H9 (cell line): ENCODE measurements at places on chromosomes 5 and 9. TPM values are rescaled to one million over a fixed set of nuclear protein-coding genes. Genes with fewer than 3 reads are reported as not detected.

The PCA3 gene
- not detected in 2 replicates for total RNA-seq

The FABP6 gene
- total RNA-seq: 5.2 and 6.2 TPM in 2 replicates

The UGT3A2 gene
- 13.4 and 13.7 TPM in 2 replicates for total RNA-seq

The OTULINL gene
- total RNA-seq: 7.0 and 7.5 TPM in 2 replicates

The CLTA gene
- 195 and 212 TPM in 2 replicates for total RNA-seq

The LVRN gene
- total RNA-seq: 0.07 and 0.09 TPM in 2 replicates

GRCh38 chr5:127810707-127811490, 107.7 kb downstream of the CCDC192 start:
- H3K36me3 ChIP-seq: no peaks in the 10 kb centered on the region
- H3K27me3 ChIP-seq: no peaks in the 10 kb centered on the region
- H3K4me1 ChIP-seq: peaks cover 9% of the 10 kb centered on the region
- no peak overlapping the region for H3K27ac ChIP-seq

GRCh38 chr9:105141146-105141975, 103.1 kb upstream of the SLC44A1 start:
- DNase-seq: no peak
- H3K27me3 ChIP-seq: no peaks in the 10 kb centered on the region; the same call in 1 of the 2 replicates
- H3K4me1 ChIP-seq: 0 out of 2 replicates have a peak, but pooled peaks cover 4% of the 10 kb centered on the region
- no peaks in the 10 kb centered on the region for H3K36me3 ChIP-seq

DNA sequence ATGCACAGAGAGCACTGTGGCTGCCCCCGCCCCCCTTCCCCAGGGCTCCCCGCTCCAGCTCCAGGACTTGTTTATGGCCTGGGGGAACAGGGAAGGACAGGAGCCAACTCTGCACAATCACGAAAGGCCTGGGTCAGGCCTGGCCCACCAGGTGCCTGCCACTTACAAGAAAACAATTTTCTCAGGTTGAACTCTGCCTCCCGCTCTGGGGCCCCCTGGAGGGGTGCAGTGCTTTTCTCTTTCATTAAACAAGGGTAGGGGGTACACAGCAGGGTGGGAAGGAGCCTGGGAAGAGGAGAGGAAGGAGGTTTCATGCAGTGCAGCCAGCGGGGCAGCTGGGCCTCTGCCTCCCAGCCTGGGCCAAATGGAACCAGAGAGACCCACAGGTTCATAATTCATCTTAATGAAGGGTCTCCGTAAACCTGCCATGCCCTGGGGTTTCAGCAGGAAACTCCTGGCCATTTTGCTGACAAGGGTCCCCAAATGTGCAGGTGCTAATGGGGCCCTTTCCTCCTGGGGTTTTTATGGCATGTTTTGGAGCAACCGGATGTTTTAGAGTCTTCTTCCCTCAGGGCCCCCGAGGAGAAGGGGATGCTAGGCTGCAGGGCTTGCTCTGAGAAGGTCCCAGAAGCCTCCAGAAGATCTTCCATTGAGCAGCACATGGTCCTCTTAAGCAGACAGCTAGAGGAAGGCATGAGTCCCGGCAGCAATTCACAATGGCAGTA, 219.8 kb downstream of the SLIT3 start:
- no peak for DNase-seq
- peaks cover 15% of the 10 kb centered on the region for H3K4me1 ChIP-seq
- no peak overlapping the region for H3K27ac ChIP-seq

DNA sequence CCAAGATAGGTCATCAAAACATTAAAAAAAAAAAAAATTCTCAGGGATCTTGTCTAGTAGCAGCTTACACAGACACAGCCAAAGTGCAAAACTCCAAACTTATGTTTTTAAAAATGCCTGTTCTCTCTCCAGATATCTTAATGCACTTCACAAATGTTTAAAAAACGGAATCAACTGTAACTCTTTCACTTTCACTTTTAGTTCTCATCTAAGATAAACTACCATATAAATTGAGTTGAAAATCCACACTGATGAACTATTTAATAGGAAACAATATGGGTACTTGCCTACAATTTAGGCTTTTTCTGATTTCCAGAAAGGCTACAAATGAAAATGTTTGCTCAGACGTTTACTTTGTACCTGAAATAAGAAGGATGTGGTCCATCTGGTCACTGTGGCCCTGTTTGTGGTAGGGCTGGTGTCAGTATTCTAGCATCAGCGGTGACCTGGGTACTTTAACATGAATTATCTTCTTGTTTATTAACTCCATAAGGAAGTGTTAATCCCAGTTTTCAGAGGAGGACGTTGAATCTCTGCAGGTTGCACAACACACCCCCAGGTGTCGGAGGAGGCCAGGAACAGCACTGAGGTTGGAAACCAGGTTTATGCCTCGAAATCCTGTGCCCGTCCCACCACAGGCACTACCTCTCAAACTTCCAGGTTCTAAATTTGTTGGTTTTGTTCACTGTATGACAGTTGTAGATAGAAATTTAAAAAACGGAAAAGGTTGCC, 13.3 kb upstream of the LPCAT1 start:
- no peaks in the 10 kb centered on the region for H3K4me1 ChIP-seq
- H3K27me3 ChIP-seq: no peaks in the 10 kb centered on the region
- H3K36me3 ChIP-seq: no peaks in the 10 kb centered on the region
- no peak for DNase-seq
- H3K4me3 ChIP-seq: no peak overlapping the region
- no peak overlapping the region for H3K27ac ChIP-seq

- DNase-seq: no peak
- no peak overlapping the region for H3K4me3 ChIP-seq
- H3K27ac ChIP-seq: no peak overlapping the region
Measured at GRCh38 chr9:107016383-107016782, 153.4 kb downstream of the ZNF462 start.

DNA sequence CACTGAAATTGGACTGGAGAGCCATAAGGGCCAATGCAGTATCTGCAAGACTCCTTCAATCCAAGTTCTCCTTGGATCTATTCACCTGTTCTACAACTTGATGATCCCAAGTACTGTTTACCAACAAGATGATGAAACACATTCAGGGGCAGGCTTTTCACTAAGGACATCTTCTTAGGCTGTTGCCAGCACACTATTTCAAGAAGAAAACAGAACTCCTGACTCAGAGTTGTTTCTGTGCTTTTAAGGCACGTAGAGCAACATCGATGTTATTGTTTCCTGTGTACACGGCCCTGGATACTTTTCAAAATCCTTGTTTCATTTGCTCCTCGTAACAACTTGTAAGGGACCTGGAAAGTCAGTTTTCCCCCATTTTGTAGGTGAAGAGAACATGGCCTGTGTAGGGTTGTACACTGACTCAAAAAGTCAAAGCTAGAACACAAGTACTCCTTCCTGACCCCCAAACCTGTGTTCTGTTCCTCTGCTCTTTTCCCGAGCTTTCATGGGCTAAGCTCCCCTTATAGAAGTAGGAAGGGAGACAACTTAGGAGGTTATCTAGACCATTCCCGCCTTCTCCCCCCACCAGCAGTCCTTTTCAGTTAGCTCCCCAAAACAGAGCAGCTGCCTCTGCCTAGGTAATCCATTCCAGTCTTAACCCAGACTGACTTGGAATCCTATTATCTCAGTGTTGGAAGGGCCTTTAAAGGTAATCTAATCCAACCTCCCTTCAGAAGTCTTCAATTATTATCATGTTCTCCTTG, 5.2 kb upstream of the MGAT1 start:
- H3K36me3 ChIP-seq: peaks cover 19% of the 10 kb centered on the region
- peak overlapping the region; percentile 84 for H3K4me3 ChIP-seq
- H3K4me1 ChIP-seq: peaks cover 13% of the 10 kb centered on the region

DNA sequence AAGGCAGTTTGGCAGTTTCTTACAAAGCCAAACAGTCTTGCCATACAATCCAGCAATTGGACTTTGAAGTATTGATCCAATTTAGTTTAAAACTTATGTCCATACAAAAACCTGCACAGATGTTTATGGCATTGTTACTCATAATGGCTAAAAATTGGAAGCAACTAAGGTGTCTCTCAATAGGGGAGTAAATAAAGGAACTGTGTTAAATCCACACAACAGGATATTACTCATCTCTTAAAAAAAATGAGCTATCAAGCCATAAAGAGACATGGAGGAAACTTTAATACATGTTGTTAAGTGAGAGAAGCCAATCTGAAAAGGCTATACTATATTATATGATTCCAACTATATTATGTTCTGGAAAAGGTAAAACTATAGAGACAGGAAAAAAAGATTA, 313.6 kb upstream of the CD180 start:
- no peaks in the 10 kb centered on the region for H3K4me1 ChIP-seq
- no peak overlapping the region for H3K4me3 ChIP-seq
- DNase-seq: no peak
- no peaks in the 10 kb centered on the region for H3K27me3 ChIP-seq
- no peak overlapping the region for H3K27ac ChIP-seq

DNA sequence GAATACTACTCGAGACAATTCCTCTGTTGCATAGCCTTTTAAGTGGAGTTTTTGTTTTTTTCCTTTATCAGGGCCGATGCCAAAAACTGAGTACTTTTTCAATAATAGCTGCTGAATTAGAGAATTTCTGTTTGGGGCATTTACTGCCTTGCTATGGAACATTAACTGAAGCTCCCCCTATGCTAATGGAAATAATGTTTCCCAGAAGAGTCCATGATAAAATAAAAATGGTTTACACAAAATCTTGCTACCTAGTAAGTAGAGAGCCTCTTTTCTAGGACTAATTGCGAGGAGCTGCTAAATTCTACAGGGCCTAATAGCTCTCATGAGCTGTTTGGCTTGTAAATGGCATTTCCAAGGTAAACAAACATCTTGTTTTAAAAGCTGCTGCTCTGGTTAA, 128.2 kb upstream of the MYO10 start:
- H3K27ac ChIP-seq: no peak overlapping the region
- H3K36me3 ChIP-seq: 0 out of 2 replicates have a peak, but pooled peaks cover 4% of the 10 kb centered on the region
- DNase-seq: no peak
- H3K4me3 ChIP-seq: no peak overlapping the region
- no peaks in the 10 kb centered on the region for H3K27me3 ChIP-seq

DNA sequence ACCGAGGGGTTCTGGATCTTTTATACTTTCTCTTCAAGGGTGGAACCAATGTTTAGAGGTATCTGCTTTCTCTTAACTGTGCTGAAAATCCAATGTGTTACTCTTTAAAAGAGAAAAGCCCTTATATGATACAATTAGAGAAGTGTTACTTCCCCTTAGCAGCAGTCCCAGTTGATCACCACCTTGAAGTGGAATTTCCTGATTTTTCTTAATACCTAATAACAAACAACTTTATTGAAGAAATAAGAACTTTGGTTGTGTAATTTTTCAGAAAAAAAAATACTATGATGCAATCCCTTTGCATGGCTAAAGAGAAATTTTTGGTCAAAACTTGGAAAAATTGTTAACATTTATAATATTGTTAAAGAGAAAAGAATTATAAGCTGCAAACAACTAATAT, 24.7 kb downstream of the SLC1A3 start:
- H3K27me3 ChIP-seq: no peaks in the 10 kb centered on the region
- H3K4me3 ChIP-seq: no peak overlapping the region
- H3K36me3 ChIP-seq: peaks cover 15% of the 10 kb centered on the region
- no peaks in the 10 kb centered on the region for H3K4me1 ChIP-seq
- no peak overlapping the region for H3K27ac ChIP-seq
- no peak for DNase-seq

- no peaks in the 10 kb centered on the region for H3K36me3 ChIP-seq
- no peaks in the 10 kb centered on the region for H3K4me1 ChIP-seq
- H3K27me3 ChIP-seq: no peaks in the 10 kb centered on the region
- DNase-seq: no peak
- no peak overlapping the region for H3K4me3 ChIP-seq
Measured at GRCh38 chr5:167453246-167454030, 838.0 kb upstream of the WWC1 start.

DNA sequence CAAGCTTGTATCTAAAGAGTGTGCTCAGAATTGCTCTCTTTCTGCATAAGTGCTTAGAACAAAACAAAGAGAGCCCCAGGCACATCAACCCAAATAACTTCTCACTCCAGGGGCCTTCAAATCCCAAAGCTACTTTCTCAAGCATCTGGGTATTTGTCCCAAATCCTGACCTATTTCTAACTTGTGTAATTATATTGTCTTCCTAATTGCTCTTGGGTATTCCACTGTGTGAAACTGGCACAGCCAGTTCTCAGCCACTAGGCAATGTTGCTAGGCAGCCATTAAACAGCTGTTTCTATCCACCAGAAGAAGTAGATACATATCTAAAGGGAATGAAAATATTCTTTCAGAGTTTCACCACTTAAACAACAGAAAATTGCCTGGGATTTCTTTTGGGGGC, 198.8 kb downstream of the PRELID2 start:
- H3K27me3 ChIP-seq: no peaks in the 10 kb centered on the region
- no peak for DNase-seq
- no peak overlapping the region for H3K27ac ChIP-seq
- no peaks in the 10 kb centered on the region for H3K36me3 ChIP-seq
- no peak overlapping the region for H3K4me3 ChIP-seq

DNA sequence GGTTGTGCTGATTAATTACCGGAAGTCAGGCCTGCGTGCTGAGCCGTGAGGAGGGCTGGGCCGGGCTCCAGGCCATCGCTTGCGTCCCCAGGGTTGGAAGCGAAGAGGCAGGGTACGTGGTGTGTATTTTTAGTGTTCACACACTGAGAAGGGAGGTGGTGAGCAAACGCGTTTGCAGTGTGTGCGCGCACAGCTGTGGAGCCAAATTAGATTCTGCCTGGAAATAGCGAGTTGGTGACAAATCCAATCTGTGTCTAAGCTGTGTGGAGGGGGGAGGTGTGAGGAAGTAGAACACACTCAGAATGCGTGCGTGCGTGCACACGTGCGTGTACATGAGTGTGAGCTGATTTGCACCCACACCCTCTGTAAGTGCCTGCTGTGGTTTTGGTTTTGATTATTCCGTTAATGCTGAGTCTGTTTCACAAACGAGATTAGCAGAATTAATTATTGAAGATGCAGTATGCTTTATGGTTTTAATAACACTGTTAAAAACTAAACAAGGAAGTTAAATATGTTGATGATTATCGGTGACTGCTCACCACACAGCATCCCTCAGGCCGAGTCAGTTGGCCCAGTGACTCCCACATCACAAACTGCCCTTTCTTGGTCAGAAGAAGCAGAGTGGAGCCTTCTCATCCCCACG, 111.8 kb upstream of the FCN2 start:
- no peak overlapping the region for H3K27ac ChIP-seq
- no peak for DNase-seq
- no peaks in the 10 kb centered on the region for H3K36me3 ChIP-seq
- no peaks in the 10 kb centered on the region for H3K27me3 ChIP-seq

- H3K4me3 ChIP-seq: no peak overlapping the region
- H3K36me3 ChIP-seq: no peaks in the 10 kb centered on the region
- DNase-seq: no peak
- no peak overlapping the region for H3K27ac ChIP-seq
Measured at GRCh38 chr5:159217236-159217635, 7.9 kb upstream of the RNF145 start.

GRCh38 chr9:95077053-95077765, 240.3 kb downstream of the FANCC start:
- H3K36me3 ChIP-seq: no peaks in the 10 kb centered on the region; the same call in 2 of the 3 replicates
- no peak overlapping the region for H3K4me3 ChIP-seq
- no peaks in the 10 kb centered on the region for H3K27me3 ChIP-seq
- peak; percentile 27 for DNase-seq
- no peak overlapping the region for H3K27ac ChIP-seq

- no peaks in the 10 kb centered on the region for H3K36me3 ChIP-seq
- no peak for DNase-seq
- H3K27ac ChIP-seq: no peak overlapping the region
Measured at GRCh38 chr5:176628406-176629228, 1.7 kb downstream of the SNCB start.
